Activated gamma-delta T cell treated with anti-CD3 and anti-CD28 coated beads, Interleukin-2, amount 50 U/mL, for 16 hours (primary cell): ENCODE measurements at places on chromosomes 3 and 15.

DNA sequence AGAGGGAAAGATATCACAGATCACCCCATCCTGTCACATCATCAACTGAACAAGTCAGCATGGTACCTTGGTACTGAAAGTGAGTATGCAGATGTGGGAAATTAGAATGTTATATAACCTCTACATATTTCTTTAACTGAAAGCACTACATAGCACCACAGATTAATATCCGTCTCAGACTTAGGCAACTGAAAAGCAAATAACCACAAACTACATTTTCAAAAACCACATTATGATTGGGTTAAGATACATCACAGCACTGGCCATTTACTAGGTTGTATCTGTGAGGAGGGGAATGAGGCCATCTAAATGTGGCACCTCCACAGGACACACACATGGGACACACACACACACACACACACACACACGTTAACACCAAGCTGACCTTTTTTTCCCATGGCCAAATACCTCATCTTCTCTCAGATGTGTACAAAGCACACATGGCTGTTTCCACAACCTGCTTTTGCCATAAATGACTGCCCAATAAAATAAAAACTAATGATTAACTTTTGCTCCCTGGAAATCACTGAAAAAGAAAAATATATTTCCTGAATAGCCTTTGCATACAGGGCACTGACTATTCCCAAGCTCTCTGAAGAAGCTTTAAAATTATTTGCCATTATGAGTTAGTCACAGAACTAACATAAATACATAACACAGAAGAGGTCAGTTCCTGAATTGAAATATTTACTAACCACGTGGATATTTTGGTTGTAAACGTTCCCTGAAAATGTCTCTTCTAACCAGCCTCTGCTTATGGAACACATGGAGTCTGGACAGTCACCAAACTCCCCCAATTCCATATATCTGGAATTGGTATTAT is 60.1 kb downstream of the SUMF1 start:
- DNase-seq = no peak

GRCh38 chr15:37143351-37143750 is 43.0 kb upstream of the MEIS2 start:
- DNase-seq = no peak

DNA sequence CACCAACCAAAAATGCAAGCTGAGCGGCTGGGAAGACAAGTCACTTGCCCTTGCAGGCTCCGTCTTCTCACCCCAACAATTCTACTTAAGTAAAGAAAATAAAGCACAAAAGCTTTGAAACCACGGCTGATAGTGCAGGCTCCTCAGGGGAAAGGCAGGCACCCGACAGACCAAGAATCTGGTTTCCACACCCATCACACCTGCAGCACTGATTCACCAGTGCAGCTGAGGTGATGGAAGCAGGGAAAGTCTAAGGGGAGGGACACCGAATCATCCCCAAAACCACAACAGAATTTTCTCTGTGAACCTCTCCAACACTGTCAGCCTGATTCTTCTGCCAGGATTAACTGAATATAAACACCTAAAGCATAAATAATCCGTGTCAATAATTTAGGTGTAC is 62.0 kb upstream of the NSMCE3 start:
- no peak for DNase-seq

- no peak for DNase-seq
Measured at GRCh38 chr3:5494905-5495519, 307.5 kb downstream of the EDEM1 start.
